ENCODE measurements at places on chromosomes 4 and X. TPM values are rescaled to one million over a fixed set of nuclear protein-coding genes. Genes with fewer than 3 reads are reported as not detected.
A peak's percentile ranks its signal among the peaks of the same experiment; 100 is the strongest.

DNA sequence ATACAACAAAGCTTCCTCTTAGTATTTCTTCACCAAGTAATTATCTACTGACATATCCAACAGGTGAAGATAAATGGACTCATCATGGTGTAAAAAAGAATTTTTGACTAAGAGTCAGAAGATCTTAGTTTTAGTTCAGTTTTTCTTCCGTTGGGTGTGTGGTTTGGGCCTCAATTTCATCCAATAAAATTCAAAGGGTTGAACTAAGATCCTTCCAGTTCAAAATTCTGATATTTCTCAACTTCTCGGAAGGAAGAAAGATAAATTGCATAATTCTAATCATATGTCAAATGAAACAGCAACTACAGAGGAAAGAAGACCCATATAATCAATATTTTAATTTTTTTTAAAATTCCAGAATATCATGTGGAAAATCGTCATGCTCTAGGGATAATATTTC, 192.7 kb downstream of the SPRY1 start:
- no peak overlapping the region for H3K4me3 ChIP-seq
- H3K27me3 ChIP-seq: no peaks in the 10 kb centered on the region
- H3K27ac ChIP-seq: no peak overlapping the region
- peaks cover 7% of the 10 kb centered on the region for H3K4me1 ChIP-seq

DNA sequence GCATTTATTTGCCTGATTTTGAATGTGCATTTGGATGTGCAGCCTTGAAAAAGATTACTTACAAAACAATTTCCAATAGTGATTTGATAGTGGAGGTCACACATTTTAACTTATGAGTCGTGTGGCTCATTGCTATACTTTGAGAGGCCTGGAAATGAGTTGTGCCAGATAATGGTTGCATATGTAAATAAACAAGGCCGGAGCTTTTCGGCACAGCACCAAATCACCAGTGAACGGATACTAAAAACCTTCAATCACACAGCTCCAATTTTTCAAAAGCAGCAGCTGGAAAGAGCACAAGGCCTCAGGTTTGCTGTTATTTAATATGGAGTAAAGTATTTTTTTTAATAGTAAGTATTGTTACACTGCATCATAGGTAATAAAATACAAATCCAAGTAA, 57.2 kb downstream of the NPY5R start:
- H3K27me3 ChIP-seq: no peaks in the 10 kb centered on the region
- no peak overlapping the region for H3K27ac ChIP-seq
- no peaks in the 10 kb centered on the region for H3K36me3 ChIP-seq
- H3K4me1 ChIP-seq: no peaks in the 10 kb centered on the region
- H3K4me3 ChIP-seq: no peak overlapping the region

Gene RNF212
- total RNA-seq: 2.0 TPM

DNA sequence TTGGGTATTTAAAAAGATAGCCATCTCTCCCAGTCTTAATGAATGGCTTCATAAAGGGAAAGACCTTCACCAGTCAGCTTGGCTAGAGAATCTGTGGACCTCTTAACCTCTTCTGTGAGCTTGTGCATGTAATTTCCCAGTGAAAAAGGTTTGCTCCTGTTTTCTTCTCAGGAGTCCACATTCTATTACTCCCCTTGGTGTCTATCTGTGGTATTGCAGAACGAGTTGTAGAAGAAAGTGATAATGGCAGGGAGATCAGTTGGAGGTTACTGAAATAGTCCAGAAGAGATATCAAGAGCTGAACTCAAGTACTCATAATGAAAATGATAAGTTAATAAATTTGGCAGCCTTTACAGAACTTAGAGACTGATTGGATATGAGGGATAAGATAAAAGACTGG, 16.5 kb upstream of the VAMP7 start:
- H3K27me3 ChIP-seq: no peaks in the 10 kb centered on the region
- no peak for DNase-seq
- no peak overlapping the region for H3K27ac ChIP-seq
- H3K4me1 ChIP-seq: no peaks in the 10 kb centered on the region

DNA sequence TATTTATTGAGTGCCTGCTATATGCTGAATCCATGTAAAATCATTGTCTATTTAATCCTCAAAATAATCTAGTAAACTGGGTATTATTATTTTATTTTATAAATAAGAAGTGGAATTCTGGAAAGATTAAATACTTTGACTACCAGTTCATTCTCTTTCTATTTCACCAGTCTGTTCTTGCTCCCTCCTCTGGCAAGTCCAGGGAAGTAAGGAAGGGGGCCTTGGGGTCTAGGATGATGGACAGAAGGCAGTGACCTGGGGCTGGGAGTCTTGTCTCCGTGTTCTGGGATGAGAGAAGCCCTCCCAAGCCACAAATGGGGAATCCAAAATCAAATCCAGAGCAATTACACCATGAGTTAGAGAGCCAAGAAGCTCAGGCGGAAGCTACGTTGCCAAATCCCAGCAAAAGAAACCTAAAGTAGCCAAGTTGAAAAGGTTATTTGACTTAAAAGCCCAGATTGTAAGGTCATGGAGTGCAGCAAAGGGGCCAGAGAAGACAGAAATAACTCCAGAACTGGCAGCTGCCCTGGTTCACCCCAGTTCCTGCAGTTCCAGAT, 28.3 kb upstream of the PARM1 start:
- no peaks in the 10 kb centered on the region for H3K4me1 ChIP-seq
- H3K4me3 ChIP-seq: no peak overlapping the region
- no peak overlapping the region for H3K27ac ChIP-seq
- no peak for DNase-seq
- no peaks in the 10 kb centered on the region for H3K36me3 ChIP-seq
- no peaks in the 10 kb centered on the region for H3K27me3 ChIP-seq

- no peaks in the 10 kb centered on the region for H3K27me3 ChIP-seq
- no peaks in the 10 kb centered on the region for H3K36me3 ChIP-seq
- no peaks in the 10 kb centered on the region for H3K4me1 ChIP-seq
Measured at GRCh38 chr4:110920990-110921389, 298.1 kb upstream of the PITX2 start.

GRCh38 chr4:99436462-99436861, 1.3 kb upstream of the ADH7 start:
- H3K27me3 ChIP-seq: no peaks in the 10 kb centered on the region
- no peak overlapping the region for H3K4me3 ChIP-seq
- no peak for DNase-seq
- no peaks in the 10 kb centered on the region for H3K4me1 ChIP-seq
- H3K36me3 ChIP-seq: no peaks in the 10 kb centered on the region

- no peaks in the 10 kb centered on the region for H3K27me3 ChIP-seq
- no peak for DNase-seq
- H3K4me3 ChIP-seq: no peak overlapping the region
- H3K36me3 ChIP-seq: no peaks in the 10 kb centered on the region
- no peak overlapping the region for H3K27ac ChIP-seq
Measured at GRCh38 chrX:155841232-155841631, 39.9 kb upstream of the VAMP7 start.

- H3K4me1 ChIP-seq: no peaks in the 10 kb centered on the region
- no peak for DNase-seq
- no peak overlapping the region for H3K4me3 ChIP-seq
- H3K36me3 ChIP-seq: no peaks in the 10 kb centered on the region
- no peak overlapping the region for H3K27ac ChIP-seq
Measured at GRCh38 chrX:75648803-75649588, 126.2 kb upstream of the ZDHHC15 start.

GRCh38 chrX:112051576-112051975, 31.0 kb downstream of the TRPC5 start:
- DNase-seq: no peak
- no peaks in the 10 kb centered on the region for H3K36me3 ChIP-seq
- no peak overlapping the region for H3K27ac ChIP-seq
- H3K27me3 ChIP-seq: no peaks in the 10 kb centered on the region

- H3K27me3 ChIP-seq: no peaks in the 10 kb centered on the region
- H3K4me3 ChIP-seq: no peak overlapping the region
- no peak overlapping the region for H3K27ac ChIP-seq
- H3K4me1 ChIP-seq: no peaks in the 10 kb centered on the region
- DNase-seq: no peak
- no peaks in the 10 kb centered on the region for H3K36me3 ChIP-seq
Measured at GRCh38 chr4:120673696-120674095, 248.8 kb downstream of the PRDM5 start.

DNA sequence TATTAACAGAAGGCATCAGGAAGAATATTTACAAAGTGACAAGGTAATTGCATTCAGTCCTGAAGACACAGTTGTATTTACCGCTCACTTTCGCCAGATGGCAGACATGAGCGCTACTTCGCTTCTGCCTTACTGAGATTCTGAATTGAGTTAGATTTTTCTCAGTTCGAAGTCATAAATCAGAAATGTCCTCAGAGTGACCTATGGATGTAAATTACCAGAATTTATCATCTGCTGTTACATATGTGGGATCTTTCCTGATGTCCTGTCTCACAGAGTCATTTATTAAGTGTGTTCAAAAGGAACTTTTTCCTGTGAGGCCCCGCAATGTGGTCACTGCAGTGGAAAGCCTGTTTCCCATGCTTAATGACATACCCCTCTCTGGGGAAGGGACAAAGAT, 97.3 kb upstream of the DCLK2 start:
- no peaks in the 10 kb centered on the region for H3K27me3 ChIP-seq
- H3K4me1 ChIP-seq: no peaks in the 10 kb centered on the region
- no peak overlapping the region for H3K27ac ChIP-seq
- no peaks in the 10 kb centered on the region for H3K36me3 ChIP-seq

- DNase-seq: no peak
- H3K36me3 ChIP-seq: no peaks in the 10 kb centered on the region
- H3K27me3 ChIP-seq: no peaks in the 10 kb centered on the region
Measured at GRCh38 chr4:71004281-71004851, 10.9 kb downstream of the DCK start.

GRCh38 chrX:27598312-27598711, 8.2 kb downstream of the DCAF8L2 start:
- H3K4me1 ChIP-seq: no peaks in the 10 kb centered on the region
- no peak overlapping the region for H3K27ac ChIP-seq
- no peaks in the 10 kb centered on the region for H3K36me3 ChIP-seq
- DNase-seq: peak; percentile 13

DNA sequence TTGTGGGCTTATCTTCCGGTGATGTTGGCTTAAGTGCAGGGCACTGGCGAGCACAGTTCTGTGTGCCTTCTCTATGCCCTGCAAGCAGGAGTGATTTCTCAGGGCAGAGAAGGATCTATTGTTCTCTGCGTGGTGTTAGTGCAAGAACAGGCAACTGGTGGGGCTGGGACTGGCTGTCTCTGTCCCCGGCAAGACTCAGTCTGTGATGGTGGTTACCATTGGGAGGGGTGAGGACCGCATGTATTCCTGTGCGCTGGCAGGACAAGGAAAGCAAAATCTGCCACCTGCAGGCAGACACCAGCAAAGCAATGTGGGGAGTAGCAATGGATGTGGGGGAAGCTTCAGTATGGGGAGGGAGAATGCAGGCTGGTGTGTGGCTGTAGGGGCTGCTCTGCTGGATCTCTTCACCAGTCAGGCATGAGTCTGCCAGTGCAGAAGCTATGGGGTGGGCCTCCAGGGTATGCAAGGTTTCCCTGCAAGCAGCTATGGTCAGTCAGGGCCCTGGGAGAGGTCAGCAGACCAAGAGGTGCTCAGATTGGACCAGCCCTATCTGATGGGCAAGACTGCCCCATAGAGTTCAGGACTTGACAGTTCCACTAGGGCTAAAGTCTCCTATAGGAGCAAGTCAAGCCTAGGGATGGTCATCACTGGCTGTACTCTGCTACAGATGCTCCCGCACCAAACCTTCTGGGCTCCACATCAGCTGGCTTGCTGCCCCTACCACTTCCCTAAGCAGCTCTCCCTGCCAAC, 16.8 kb downstream of the PF4 start:
- H3K36me3 ChIP-seq: no peaks in the 10 kb centered on the region
- no peak overlapping the region for H3K4me3 ChIP-seq
- H3K4me1 ChIP-seq: no peaks in the 10 kb centered on the region
- no peaks in the 10 kb centered on the region for H3K27me3 ChIP-seq
- no peak for DNase-seq

DNA sequence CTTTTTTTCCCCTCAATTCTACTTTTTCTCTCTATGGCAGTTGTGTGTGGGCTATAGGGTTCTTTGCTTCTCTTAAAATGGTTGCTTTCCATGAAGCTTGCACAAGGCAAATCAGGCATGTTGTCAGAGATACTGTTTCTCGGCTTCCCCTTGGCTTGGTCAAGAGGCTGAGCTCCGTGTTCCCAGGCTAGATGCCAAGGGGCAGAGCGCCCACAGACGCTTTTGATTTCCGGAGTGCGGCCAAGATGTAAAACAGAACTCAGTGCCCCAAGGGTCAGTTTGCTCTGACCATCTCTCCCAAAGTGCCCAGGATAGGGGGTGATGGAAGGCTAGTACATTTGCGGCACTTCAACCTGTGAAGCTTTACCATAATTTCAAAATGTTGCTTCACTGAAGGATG, 64.2 kb upstream of the DIPK2B start:
- no peak overlapping the region for H3K4me3 ChIP-seq
- no peak overlapping the region for H3K27ac ChIP-seq
- H3K36me3 ChIP-seq: no peaks in the 10 kb centered on the region
- no peak for DNase-seq
- no peaks in the 10 kb centered on the region for H3K27me3 ChIP-seq

- no peaks in the 10 kb centered on the region for H3K4me1 ChIP-seq
- no peak overlapping the region for H3K27ac ChIP-seq
- DNase-seq: no peak
- no peaks in the 10 kb centered on the region for H3K27me3 ChIP-seq
- H3K4me3 ChIP-seq: no peak overlapping the region
Measured at GRCh38 chr4:113614414-113614813, 147.1 kb downstream of the CAMK2D start.

DNA sequence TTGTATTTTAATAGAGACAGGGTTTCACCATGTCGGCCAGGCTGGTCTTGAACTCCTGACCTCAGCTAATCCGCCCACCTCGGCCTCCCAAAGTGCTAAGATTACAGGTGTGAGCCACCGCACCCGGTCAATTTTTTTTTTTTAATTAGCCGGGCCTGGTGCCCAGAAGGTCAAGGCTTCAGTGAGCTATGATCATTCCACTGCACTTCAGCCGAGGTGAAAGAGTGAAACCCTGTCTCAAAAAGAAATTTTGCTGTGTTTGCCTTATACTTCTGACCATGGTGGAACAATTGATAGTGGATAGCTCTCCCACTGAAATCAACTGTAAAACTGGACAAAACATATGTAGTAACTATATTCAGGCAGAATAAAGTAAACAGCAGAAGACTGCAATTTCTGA, 24.0 kb upstream of the SMIM14 start:
- no peak overlapping the region for H3K27ac ChIP-seq
- no peak overlapping the region for H3K4me3 ChIP-seq
- DNase-seq: no peak
- no peaks in the 10 kb centered on the region for H3K36me3 ChIP-seq
- peaks cover 7% of the 10 kb centered on the region for H3K4me1 ChIP-seq

- H3K4me3 ChIP-seq: no peak overlapping the region
- peak; percentile 68 for DNase-seq
Measured at GRCh38 chrX:12988797-12989196, 13.9 kb downstream of the TMSB4X start.

- H3K27me3 ChIP-seq: no peaks in the 10 kb centered on the region
- H3K36me3 ChIP-seq: no peaks in the 10 kb centered on the region
- H3K27ac ChIP-seq: no peak overlapping the region
- H3K4me3 ChIP-seq: no peak overlapping the region
- DNase-seq: no peak
Measured at GRCh38 chr4:153938994-153939393, 150.1 kb upstream of the SFRP2 start.

- peak overlapping the region; percentile 82 for H3K4me3 ChIP-seq
- peak overlapping the region; percentile 47 for H3K27ac ChIP-seq
- DNase-seq: peak; percentile 20
Measured at GRCh38 chrX:101658661-101659491, 774 bp downstream of the ARMCX2 start.

- H3K27ac ChIP-seq: peak overlapping the region; percentile 62
- no peaks in the 10 kb centered on the region for H3K36me3 ChIP-seq
- peak overlapping the region; percentile 86 for H3K4me3 ChIP-seq
- no peaks in the 10 kb centered on the region for H3K27me3 ChIP-seq
Measured at GRCh38 chr4:140426610-140427105, 790 bp downstream of the CLGN start.

Measured in astrocyte (in vitro differentiated cells and primary cell).